ENCODE measurements at places on chromosomes 12 and 14. TPM values are rescaled to one million over a fixed set of nuclear protein-coding genes. Genes with fewer than 3 reads are reported as not detected.

BAZ1A gene
- 10.2 TPM for polyA plus RNA-seq

RDH5 gene
- 1.5 TPM for polyA plus RNA-seq

SIX6 gene
- polyA plus RNA-seq: not detected

KRT2 gene
- 0.80 TPM for polyA plus RNA-seq

- no peak overlapping the region for H3K27ac ChIP-seq
- no peak for DNase-seq
- H3K27me3 ChIP-seq: peaks cover 2% of the 10 kb centered on the region
- H3K4me3 ChIP-seq: no peak overlapping the region
These were observed 302.8 kb downstream of the CACNA1C start for GRCh38 chr12:2355604-2356003.

DNA sequence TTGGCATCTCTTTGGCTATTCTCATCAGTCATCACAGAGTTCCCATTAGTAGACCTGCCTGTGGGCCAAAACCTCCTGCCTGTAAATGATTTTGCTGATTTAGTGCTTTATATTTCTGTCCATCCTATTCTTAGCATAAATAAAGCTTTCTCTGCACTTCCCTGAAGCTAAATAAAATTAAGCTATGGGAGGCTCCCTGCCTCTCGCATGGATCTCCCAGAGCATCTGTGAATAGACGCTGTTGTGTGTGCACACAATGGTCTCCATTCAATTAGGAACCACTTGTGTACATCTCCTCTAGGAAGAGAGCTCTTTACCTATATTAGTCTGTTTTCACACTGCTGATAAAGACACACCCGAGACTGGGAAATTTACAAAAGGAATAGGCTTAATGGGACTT is 80.4 kb downstream of the PPFIBP1 start:
- DNase-seq: no peak
- H3K27ac ChIP-seq: no peak overlapping the region
- H3K4me3 ChIP-seq: no peak overlapping the region
- no peaks in the 10 kb centered on the region for H3K27me3 ChIP-seq
- H3K36me3 ChIP-seq: no peaks in the 10 kb centered on the region

GRCh38 chr14:93928184-93929047 is 1.3 kb downstream of the FAM181A start:
- no peak for DNase-seq
- no peak overlapping the region for H3K4me3 ChIP-seq
- H3K27me3 ChIP-seq: no peaks in the 10 kb centered on the region
- H3K4me1 ChIP-seq: no peaks in the 10 kb centered on the region
- H3K27ac ChIP-seq: no peak overlapping the region

DNA sequence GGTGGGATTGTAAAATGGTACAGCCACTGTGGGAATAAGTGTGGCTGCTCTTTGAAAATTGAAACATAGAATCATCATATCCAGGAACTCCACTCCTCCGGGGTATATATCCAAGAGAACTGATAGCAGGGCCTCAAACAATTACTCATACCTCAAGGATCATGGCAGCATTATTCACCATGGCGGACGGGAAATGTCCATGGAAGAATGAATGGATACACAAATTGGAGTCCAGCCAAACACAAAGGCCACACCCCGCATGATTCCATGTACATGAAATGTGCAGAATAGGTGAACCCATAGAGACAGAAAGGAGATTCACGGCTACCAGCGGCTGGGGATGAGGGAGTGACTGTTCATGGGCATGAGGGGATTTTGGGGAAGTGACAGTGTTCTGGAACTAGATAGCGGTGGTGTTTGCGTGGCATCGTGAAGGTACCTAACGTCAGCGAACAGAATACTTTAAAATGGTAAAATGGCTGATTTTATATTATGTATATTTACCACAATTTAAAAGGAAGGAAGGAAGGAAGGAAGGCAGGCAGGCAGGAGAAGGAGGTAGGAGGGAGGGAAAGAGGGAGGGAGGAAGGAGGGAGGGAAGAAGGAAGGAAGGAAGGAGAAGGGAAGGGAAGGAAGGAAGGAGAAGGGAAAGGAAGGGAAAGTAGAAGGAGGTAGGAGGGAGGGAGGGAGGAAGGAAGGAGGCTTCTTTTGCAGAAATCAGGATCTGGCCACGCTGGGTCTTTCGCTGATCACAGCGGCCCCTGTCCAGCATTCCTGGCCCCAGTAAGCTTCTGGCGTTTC is 14.1 kb upstream of the NCOR2 start:
- H3K4me3 ChIP-seq: no peak overlapping the region
- no peak overlapping the region for H3K27ac ChIP-seq
- H3K27me3 ChIP-seq: no peaks in the 10 kb centered on the region
- H3K4me1 ChIP-seq: no peaks in the 10 kb centered on the region

DNA sequence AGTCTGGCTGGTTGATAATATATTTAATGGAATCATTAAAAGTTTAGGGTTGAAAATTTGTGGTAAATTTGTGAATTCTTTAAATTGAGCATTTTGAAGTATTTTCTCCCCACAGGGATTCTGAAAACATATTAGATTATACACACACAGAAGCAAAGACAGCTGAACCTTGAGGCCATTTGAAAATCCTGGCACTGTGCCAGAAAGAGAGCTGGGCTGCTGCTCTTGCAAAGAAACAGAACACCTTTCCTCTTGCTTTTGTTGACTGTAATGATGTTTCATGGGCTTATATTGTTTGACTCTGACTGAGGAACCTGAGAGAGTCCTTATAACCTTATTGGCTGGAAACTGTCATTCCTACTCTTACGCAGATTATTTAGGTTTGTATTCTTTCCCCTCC is 4.8 kb downstream of the RNF34 start:
- H3K36me3 ChIP-seq: peaks cover 39% of the 10 kb centered on the region
- H3K4me1 ChIP-seq: peaks cover 31% of the 10 kb centered on the region
- H3K4me3 ChIP-seq: no peak overlapping the region
- H3K27ac ChIP-seq: no peak overlapping the region
- no peaks in the 10 kb centered on the region for H3K27me3 ChIP-seq
- DNase-seq: no peak

DNA sequence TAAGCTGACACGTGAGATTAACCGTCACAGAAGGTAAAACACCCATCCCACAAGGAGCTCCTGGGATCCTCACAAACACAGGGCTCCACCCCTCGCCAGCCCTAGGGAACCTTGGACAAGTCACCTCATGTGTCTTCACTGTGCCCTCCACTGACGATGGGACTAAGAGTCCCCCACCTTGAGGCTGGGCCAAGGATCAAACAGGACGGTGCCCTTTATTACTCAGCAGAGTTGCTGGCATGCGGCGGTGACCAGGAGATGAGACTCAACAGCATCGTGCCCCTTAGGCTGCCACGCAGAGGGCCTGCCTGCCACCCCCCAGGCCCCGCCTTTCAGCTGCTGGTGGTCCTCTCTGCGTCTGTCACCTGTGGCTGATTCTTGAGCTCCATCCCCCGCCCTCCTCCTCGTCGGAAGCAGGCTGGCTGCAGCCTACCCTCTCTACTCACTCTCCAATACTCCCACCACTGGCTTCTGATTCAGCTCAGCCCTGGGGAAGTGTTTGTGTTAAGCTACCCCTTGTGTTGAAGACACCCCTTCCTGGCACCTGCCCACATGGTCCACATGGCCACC is 105.2 kb downstream of the DICER1 start:
- H3K36me3 ChIP-seq: no peaks in the 10 kb centered on the region
- no peaks in the 10 kb centered on the region for H3K27me3 ChIP-seq
- no peak overlapping the region for H3K4me3 ChIP-seq
- DNase-seq: no peak
- no peak overlapping the region for H3K27ac ChIP-seq

DNA sequence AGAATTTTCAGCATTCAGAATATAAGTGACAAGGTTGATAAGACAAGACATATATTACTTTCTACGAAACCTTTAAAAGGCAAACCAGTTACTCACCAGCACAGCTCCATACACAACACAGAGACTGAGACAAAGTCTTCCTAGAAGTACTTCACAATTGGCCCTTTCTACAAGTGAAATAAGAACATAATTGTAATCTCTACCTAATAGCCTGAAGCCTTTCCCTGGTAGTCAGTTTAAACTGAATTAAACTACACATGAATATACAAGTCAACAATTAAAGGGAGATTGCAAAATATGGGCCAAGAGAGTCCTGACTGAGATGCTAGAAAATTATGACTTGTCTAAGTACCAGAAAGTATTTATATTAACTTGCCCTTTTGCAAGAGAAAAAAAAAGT is 95.9 kb downstream of the PUS7L start:
- no peak overlapping the region for H3K4me3 ChIP-seq
- peaks cover 9% of the 10 kb centered on the region for H3K27me3 ChIP-seq
- no peaks in the 10 kb centered on the region for H3K4me1 ChIP-seq
- no peak overlapping the region for H3K27ac ChIP-seq

DNA sequence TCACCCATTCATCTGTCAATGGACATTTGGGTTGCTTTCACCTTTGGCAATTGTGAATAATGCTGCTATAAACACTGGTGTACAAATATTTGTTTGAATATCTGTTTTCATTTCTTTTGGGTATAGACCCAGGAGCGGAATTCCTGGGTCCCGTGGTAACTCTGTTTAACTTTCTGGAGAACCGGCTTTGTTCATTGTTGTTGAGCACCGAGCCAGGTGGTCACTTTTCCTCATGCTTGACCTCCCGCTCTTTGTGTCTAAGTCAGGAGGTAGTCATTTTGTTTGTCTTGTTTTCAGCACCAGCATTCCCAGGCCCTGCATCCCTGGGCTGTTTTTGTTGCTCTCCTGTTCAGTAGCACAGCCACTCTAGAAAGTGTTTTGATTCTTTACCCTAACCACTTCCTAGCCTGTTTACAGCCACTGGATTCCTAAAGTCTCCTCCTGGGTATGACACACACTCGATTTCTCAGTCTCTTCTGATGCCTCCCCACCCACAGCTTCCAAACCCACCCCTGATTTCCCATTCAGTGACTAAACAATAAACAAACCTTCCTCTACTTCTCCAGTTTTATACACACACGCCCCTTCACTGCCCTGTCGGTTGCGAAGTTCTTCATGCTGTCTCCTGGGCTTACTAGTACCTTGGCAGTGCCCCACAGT is 37.9 kb downstream of the B4GALNT3 start:
- no peaks in the 10 kb centered on the region for H3K36me3 ChIP-seq
- H3K27ac ChIP-seq: no peak overlapping the region
- H3K4me1 ChIP-seq: peaks cover 7% of the 10 kb centered on the region
- H3K27me3 ChIP-seq: no peaks in the 10 kb centered on the region
- H3K4me3 ChIP-seq: no peak overlapping the region

DNA sequence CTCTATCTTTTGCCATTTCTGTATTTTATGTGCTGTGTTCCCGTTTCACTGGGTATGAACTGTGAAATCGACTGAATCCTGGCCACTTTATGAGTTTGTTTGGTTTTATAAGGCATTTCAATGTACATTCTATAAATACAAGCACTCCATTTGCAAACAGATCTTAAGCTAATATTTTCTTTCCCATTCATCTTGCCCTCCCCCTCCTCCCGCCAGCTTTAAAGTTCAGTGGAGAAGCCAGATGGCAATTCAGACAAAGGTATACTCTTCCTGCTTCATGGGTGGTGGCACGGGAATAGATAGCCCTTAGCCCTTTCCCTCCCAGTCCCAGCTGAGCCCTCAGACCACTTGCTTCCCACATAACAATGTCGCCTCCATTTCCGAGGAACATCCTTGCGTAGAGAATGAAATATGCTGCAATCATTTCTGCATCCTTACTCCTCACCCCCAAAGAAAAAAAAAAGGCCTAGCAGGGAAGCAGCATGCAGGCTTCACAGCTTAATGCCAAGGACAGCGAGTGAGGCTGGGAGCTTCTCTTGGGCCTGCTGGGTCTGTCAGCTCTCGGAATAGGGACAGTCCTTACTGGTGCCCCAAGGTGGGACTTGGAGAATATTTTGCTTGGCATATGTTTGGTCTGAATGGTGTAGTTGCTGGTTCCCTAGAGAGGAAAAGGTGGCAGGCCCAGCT is 52.8 kb upstream of the SRSF5 start:
- no peak overlapping the region for H3K4me3 ChIP-seq
- peaks cover 25% of the 10 kb centered on the region for H3K4me1 ChIP-seq
- DNase-seq: no peak
- no peak overlapping the region for H3K27ac ChIP-seq
- no peaks in the 10 kb centered on the region for H3K27me3 ChIP-seq

- no peaks in the 10 kb centered on the region for H3K36me3 ChIP-seq
These were observed 165.9 kb downstream of the DERA start for GRCh38 chr12:16076970-16077522.

DNA sequence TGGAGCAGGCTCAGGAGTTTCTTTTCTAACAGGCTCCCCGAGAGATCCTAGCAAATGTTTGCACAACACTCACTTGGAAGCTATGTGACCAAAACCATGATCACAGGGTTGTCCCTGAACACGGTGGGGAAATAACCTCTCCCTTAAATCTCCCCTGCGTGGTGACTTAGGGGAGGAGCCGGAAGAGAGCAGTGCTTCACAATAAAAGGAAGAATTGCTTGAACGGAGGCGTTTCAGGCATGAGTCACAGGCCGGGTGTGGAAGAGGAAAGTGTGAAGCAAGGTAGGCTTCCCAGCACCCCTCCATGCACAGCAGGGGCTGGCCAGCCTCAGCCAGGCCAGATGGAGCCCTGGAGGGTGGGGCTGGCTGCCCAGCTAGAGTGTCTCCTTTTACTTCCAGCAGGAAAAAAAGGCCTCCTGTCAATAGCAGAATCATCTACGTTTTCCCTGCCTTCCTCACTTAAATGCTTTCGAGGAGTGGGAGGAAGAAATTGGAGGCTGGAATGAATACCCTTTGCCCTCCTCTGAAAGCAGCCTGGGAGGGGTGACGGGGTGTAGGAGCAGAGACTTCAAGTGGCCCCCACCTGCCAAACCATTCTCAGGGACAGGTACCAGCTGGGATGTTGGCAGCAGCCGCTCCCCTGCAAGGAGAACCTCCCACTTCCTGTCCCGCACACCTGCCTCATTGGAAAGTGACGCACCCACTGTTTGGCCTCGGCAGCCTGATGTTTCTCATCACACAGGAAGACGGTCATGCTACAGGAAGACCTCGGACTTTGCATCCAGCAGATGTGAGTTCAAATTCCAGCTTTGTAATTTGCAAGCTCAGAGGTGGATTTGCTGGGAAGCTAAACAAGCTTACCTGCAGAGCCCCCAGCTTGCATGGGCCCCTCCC is 30.1 kb upstream of the PPP2R5C start:
- H3K27me3 ChIP-seq: no peaks in the 10 kb centered on the region
- peaks cover 28% of the 10 kb centered on the region for H3K4me1 ChIP-seq
- H3K4me3 ChIP-seq: peak overlapping the region; percentile 69
- DNase-seq: peak; percentile 70
- no peaks in the 10 kb centered on the region for H3K36me3 ChIP-seq

- H3K27me3 ChIP-seq: no peaks in the 10 kb centered on the region
- H3K36me3 ChIP-seq: no peaks in the 10 kb centered on the region
- H3K4me3 ChIP-seq: no peak overlapping the region
- DNase-seq: no peak
These were observed 31.3 kb downstream of the MIA2 start for GRCh38 chr14:39265033-39265432.
